Thyroid gland (tissue), 4 donors: ENCODE measurements at places on chromosomes 5 and 9.

GRCh38 chr5:121378046-121378445 lies 473.6 kb upstream of the FTMT start:
- no peak for DNase-seq

GRCh38 chr5:34517249-34517648 lies 138.9 kb upstream of the RAI14 start:
- DNase-seq, result no peak

- DNase-seq, result peak; percentile 58
Observed at GRCh38 chr9:95167998-95168397, 149.5 kb downstream of the FANCC start.

GRCh38 chr5:78506261-78507024 lies 142.1 kb downstream of the LHFPL2 start:
- DNase-seq, result no peak
